ENCODE measurements at places on chromosomes 7 and 10. TPM values are rescaled to one million over a fixed set of nuclear protein-coding genes. Genes with fewer than 3 reads are reported as not detected.

Gene TMEM229A
- total RNA-seq, result 0.74 TPM

Gene COL28A1
- 0.74 TPM for total RNA-seq

Gene PSD
- 99.6 TPM for total RNA-seq

Gene HKDC1
- 1.7 TPM for total RNA-seq

Gene NRG3
- 14.0 TPM for total RNA-seq

All from temporal lobe (tissue), 4 donors.